ENCODE measurements at places on chromosomes 11 and 22. TPM values are rescaled to one million over a fixed set of nuclear protein-coding genes. Genes with fewer than 3 reads are reported as not detected.

Gene TMEM86A
- 0.32 TPM for total RNA-seq

Gene TEX12
- total RNA-seq = 0.32 TPM

DNA sequence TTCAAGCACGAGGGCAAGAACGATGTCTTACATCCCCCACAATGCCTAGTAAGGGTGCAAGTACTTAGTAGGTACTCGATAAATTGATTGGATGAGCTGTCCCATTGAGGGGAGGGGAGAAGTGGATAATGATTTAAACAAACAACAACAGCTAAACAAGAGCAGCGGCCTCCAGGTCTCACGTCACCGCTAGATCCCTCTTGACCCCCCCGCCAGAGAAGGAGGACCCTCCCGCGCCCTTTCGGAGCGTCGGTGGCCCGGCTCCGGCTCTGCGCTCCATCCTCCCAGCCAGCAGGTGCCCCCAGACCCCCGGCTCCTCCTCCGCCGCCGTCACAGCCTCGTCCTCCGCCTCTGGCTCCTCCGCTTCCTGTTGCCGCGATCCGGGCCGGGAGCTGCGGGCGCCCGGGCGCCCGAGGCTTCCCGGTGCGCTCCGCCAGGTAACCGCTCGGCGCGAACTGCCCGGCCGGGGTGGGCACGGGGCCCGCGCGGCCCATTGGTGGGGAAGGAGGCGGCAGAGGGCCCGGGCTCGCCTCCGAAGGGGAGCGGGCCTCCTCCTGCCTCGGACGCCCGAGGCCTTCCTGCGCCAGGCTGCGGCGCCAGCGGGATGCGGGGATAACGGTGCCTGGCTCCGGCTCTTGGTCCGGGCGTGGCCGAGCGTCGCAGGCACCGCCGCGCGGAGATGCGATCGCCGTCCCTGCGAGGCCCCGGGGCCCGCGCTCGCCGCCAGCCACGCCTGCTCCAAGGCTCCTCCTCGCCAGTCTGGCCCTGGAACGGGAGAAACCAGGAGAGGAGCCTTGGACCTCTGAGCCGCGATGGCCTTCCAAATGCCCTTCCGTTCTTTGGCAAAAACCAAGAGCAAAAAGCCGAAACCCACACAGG is at the start of gene TLCD5:
Gene TLCD5, plus strand, starts transcription at position 368 of the 879 bp plus-strand sequence. CDS start 2,143 bp downstream, outside the sequence.
- peak; percentile 72 for DNase-seq

- no peak for DNase-seq
These were observed 9.2 kb downstream of the OR5A2 start for GRCh38 chr11:59417023-59417422.

GRCh38 chr22:27100789-27101188 is 443.4 kb downstream of the MIAT start:
- peak; percentile 64 for DNase-seq

DNA sequence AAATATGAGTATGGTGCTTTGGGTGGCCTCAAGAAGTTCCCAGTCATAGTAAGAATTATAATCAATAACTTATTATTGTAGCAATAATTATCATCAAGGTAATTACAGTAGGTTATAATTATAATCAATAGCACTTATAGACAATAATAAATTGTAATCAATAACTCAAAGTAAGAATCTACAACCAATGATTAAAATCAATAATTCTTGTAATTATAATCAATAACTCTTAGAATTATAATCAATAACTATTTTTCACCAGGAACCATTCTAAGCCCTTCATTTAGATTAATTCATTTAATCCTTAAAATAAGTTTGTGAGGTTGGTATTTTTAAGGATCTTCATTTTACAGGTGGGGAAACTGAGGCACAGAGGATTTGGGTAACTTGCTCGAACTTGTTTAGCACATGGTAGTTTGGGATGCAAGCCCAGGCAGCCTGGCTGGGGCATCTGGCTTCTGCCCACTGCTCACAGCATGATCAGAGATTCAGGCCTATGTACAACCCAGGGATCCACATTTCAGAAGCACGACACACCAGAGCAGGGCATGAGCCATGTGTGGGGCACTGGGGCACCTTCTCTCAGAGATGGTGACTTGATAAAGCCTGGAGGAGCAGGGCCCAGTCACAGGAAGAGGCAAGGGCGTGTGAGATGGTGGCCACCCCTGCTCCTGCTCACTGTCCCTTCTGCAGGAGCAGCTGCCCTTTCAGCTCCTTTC is 46.6 kb downstream of the SLC1A2 start:
- no peak for DNase-seq

GRCh38 chr11:104905271-104905670 is 7.0 kb upstream of the CASP12 start:
- no peak for DNase-seq

Data from fibroblast of villous mesenchyme (primary cell).